ENCODE measurements at places on chromosomes 6 and 20.

GRCh38 chr6:130161683-130162404 lies 60.9 kb downstream of the SAMD3 start:
- no peak for DNase-seq

DNA sequence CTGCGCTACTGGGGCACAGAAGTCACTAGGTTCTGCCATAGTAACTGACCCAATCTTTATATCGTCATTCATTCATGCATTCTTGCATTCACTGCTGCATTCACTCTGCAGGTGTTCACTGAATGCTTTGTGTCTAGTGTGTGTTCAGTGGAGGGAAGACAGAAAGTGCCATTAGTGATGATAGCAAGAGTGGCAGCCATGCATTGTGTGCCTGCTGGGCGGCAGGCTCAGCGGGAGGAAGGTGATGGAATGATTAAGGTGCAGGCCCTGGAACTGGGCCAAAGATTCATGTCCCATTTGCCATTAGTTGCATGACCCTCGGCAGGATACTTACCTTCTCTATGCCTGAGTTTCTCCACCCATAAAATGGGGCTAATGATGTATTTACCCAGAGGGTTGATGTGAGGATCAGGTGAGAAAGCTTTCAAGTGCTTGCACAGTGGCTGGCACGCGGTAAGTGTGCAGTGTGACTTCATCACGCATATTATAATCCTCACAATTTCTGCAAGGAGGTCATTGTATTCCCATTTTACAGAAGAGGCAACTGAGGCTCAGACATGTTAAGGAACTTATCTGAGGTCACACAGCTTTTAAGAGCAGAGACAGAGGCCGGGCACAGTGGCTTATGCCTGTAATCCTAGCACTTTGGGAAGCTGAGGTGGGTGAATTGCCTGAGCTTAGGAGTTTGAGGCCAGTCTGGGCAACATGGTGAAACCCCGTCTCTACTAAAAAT lies 40.1 kb downstream of the ITPR3 start:
- no peak for DNase-seq

DNA sequence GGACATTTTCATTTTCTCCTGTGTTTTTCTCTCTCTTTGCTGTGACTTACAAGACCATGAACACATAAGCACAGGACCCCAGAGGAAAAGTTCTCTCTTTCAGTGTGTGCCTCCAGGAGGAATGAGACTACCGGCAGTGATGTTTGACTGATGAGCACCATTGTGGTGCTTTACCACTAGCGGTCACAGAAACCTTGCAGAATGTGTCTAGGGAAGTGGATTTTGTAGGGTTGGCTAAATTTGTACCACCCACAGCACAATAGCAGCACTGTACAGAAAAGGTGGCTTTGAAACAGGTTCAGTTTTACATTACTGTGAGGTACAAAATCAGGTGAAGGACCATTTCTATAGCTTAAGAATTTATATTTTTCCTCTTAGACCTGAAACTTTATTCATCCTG lies 301.9 kb upstream of the SUPT3H start:
- no peak for DNase-seq

DNA sequence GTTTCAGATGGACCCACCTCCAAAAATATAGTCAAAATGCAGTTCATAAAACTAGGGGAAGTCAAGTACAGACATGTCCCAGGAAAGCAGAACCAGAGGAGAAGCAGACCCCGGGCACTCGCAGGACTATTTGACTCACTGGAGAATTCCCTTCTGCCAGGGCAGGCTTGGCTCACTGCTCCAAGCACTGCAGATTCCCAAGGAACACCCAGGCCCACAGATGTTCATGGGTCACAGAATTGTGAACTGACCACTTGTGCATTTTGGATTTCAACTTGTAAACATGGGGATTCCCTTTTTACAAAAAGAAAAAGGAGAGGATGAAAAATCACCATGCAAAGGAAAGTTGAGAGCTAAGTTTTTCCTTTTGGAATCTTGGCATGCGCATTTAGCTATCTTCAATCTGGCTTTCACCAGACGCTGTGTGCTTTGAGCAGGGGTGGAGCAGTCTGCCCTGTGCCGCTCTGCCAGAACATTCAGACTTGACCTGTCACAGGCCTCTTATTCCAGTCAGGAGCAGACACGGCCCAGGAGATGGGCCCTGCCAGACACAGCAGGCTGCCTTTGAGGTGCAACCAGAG lies 237.5 kb upstream of the TAB2 start:
- DNase-seq, result no peak

DNA sequence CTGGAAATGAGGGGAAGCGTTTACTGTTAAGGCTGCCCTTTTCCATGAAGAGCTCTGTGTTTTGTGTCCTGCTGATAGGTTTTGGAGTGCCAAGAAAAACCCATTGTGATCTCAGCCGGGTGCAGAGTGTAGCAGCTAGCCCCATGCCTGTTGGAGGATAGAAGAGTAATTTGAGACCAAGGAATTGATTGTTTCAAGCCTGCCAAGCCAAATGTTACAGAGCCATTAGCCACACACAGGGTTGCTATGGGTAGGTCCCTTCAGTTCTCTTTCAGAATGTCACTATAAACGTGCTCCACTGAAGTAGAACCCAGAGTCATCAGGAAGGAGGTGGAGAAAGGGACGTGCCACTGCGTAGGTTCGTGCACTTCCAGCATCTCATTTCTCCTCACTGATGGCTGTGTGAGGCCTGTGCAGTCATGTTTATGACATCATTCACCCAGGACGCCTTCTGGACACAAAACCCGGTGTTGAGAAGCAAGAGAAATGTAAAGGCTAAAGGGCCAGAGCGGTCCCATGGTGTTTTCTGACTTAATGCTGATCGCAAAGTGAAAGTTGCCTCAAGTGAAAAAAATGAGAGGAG lies 6.6 kb downstream of the GMPR start:
- no peak for DNase-seq

DNA sequence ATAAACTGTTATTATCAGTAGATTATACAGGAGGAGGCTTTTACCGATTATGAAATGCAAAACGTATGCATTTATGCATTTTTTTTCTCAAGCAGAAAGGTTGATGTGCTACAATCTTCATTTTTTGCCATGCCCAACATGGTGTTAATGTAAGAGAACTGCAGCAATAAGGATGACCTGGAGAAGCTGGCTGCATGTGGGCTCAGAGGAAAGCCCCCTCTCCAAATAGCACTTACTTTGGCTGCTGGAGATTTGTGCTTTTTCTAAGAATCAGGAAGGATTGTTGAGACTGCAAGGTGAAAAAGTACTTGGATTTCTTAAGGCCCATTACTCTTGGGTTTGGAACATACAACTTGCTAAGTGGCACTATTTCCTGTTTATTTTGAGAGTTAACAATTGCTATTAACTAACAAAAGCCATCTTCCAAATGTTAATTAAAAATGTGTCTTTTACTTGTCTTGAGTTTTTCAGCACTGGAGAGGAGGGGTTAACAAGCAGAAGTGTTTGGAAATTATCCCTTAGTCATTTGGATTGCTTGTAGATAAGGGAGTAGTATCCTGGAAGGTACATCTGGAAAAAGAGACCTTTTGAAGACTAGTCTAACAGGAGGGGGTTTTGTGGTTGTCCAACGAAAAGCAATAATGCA lies 5.6 kb downstream of the SOX4 start:
- no peak for DNase-seq

DNA sequence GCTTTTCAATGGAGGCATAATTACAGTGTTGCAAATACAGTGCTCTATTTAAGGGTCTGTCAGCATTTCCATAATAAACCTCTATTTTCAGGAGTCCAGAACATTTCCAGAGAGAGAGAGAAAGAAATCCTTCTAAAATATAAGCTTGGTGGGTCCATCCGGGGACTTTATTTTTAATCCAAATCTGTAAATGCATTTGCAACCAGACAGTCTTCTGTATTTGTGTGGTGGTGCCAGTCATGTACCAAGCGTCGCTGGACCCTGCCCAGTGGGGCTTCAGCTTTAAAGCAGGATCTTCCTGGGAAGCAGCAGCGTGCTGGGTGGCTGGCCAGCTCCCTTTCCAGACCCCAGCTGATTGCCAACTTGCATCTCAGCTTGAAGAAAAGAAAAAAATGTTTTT lies 256.5 kb upstream of the SUPT3H start:
- DNase-seq, result no peak

DNA sequence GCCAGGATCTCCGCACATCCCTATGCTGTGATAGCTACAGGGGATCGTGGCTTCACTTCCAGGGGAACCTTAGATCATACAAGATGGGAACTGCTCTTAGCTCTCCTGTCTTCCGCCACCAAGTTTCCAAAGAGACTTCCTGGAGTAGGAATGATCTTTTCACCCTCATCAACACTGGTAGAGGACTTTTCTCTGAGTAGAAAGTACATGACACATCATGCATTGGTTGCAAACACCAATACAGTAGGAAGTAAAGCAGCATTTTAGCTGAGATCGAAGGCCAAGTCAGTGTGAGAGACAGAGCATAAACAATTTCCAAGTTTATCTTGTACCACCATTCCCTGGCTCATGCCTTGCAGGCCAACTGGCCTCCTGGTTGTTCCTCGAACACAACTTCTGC lies 113.1 kb upstream of the NEDD9 start:
- no peak for DNase-seq

DNA sequence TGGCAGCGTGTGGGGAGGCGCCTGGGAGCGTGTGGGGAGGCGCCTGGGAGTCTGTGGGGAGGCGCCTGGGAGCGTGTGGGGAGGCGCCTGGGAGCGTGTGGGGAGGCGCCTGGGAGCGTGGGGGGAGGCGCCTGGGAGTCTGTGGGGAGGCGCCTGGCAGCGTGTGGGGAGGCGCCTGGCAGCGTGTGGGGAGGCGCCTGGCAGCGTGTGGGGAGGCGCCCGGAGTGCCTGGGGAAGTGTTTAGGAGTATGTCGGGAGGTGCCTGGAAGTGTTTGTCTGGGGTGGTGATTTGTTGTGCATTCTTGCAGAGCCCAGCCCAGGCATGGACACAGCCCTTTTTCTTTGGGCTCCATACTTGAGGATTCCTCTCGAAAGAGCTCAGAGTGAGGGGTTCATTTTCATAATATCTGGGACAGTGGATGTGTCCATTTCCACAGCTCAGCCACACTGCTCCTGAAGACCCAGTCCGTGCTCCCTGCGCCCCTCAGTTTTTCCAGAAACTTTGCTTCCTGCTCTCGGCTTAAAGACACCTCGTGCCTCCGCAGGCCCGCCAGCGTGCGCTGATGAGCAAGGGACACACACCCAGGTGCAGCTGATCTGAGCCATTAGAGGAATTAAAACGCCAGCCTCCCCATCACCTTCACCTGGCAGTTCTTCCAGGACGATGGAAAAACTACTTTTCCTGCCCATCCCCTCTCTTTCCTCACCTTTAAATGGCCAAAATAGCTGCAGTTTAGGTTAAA lies 172.2 kb upstream of the THBS2 start:
- no peak for DNase-seq

GRCh38 chr6:83758533-83758932 lies 49.6 kb upstream of the SNAP91 start:
- DNase-seq, result no peak

DNA sequence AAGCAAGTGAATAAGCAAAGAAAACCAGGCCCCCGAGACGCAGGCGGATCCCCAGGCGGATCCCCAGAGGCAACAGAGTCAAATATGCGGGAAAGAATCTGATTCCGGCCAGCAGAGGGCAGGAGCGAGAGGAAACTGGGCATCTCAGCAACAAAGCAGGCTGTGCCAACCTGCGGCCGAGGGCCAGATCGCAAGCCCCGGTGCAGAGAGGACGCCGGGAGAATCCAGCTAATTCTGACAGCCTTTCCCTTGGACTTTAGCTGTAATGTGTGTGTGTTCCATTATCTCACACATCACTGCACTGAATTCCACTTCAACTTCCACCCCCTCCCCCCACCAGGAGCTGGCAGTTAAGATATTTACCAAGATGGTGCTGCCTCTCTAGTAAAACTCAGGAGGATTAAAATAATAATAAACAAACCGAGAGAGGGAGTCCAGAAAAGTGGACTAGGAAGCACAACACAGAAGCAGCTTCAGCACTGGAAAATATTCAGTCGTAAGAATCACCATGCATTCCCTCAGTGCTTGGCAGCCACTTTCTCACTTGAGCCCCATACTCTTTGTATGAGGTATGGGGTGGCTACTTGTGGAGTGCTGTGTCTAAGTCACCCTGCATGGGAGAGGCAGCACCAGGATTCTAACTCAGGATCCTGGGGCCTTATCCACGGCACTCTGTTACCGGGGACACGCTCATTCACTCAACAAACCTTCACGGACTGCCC lies 66.2 kb upstream of the SNX9 start:
- DNase-seq, result peak; percentile 90

GRCh38 chr20:50014570-50015562 lies 32.1 kb downstream of the SNAI1 start:
- no peak for DNase-seq

DNA sequence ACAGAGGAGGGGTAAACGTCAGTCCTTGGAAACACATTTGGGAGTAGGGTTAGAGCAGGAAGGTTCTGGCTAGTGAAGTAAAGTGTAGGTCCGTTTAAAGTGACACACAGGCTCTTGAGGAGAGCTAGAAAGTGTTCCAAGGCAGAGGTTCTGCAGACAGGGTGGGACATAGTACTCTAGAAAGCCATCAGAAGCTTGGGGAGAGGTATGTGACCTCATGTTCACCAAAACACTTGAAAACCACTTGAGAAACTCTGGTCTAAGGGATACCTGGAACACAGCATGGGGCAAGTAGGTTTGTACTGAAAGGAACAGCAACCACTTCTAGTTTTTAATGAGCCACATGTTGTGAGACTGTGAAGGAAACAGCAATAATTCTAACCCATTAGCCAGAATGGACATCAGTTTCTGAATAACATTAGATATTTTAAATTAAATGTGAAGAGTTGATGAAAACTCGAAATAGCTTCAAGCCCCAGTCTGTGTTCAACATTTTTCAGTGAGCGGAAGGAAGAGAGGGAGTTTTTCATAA lies 49.0 kb downstream of the SOBP start:
- DNase-seq, result no peak

DNA sequence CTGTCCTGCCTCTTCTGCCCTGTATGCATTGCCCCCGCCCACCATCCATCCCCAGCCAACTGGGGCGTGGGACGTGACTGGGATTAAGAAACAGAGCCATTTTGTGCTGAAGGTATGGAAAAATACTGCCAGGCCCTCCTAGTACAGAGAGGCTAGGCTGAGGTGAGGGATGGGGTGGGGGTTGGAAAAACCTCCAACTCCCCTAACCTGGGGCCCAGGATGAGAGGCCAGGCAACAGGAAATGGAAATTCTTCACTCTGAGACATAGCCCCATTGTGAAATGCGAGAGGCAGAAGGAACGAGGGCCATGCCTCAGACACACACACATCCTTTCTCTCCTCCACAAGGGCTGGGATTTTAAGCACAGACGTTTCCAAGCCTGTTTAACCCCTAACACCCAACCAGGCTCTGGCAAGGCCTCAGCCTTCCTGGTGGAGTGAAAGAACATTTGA lies 19.9 kb downstream of the KCNK5 start:
- DNase-seq, result no peak

- DNase-seq, result no peak
Observed at GRCh38 chr6:97095311-97095850, 170.9 kb downstream of the KLHL32 start.
